ENCODE measurements at places on chromosomes 2 and 18.

DNA sequence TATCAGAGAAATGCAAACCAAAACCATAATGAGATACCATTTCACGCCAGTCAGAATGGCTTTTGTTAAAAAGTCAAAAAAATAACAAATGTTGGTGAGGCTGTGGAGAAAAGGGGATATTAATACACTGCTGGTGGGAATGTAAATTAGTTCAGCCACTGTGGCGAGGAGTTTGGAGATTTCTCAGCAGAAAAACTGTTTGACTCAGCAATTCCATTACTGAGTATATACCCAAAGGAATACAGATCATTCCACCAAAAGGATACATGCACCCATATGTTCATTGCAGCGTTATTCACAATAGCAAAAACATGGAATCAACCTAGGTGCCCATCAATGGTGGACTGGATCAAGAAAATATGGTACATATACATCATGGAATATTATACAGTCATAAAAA, 54.5 kb upstream of the WDR75 start:
- no peak for DNase-seq

GRCh38 chr2:37711308-37711731, 39.9 kb upstream of the CDC42EP3 start:
- DNase-seq, result peak; percentile 99

DNA sequence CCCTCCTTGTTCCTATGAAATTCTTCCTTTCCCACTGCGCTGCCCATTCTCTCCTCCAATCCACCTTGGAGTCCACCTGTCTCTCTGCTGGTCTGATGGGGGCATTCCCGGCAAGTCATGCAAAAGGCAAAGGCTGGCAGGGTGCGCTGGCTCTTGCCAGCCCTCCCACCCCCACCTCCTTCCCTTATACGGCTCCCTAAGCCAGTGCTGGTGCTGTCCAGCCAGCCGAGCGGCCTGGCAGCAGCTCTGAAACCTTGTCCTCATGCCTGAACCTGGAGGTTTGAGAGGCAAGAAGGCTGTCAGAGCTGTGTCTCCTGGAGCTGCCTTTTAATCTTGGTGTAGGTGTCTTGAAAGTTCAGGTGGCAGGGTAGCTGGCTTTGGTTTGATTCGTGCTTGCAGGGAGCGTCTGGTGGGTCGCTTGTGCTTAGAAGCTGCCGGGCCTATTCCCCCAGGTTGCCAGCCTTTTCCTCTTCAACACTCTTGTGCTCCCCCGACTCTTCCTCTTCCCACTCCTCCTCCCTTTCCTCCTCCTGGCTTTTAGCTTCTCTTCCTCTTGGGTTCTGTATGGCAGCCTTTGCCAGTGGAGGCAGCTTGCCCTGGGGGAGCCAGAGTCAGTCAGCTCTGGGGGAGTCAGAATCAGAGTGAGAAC, 748 bp downstream of the LIPG start:
- DNase-seq, result no peak

DNA sequence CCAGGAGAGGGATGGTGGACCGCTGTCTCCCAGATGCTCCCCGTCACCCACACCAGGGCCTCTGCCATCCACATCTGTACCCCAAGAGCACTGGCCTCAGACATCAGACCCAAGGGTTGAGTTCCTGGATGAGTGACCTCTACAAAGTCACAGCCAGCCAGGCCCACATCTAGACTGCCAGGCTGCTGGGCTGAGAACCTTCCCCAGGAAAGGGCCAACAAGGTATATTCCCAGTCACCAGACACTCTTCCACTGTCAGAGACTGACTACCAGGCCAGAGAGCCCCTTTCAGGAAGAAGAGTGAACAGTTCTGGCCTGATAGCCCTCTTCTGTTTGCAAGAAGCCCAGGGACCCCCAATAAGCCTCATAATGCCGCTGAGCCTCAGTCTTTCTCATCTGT, 44.3 kb downstream of the C1QL2 start:
- no peak for DNase-seq

DNA sequence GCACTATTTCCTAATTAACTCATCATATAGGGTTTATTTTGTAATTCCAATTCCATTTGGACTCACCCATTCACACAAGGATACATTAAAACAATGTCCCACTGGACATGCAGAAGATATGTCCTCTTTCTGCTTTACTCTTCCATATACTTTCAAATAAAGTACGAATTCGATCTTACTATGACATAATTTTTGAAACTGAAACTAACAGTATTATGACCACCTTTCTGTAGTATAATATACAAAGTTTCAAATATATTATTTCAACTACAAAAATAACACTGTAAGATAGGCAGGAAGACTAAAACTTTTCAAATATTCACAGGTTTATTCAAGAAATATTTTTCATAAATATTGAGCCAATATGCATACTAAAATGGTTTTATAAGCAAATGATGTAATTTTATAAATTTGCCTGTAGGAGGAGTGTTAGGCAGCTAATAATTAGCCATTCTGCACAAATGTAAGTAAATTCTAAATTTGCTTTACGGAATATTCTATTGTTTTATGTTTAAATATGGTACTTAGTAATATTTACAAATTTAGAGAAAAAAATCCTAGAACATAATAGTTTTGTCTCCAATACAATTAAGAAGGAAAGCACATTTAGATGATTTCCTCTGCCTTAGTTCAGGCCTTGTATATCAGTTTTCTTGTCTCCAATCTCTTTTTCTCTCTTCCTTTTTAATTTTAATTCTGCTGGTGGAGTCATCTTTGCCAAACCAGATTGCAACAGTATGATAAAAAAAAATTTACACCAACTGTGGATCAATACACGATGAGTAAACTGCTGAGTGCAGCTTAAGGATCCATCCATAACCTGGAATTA, 85.9 kb downstream of the CERKL start:
- DNase-seq, result peak; percentile 12
